Cardiac fibroblast (primary cell): ENCODE measurements at places on chromosomes 2 and 18.

DNA sequence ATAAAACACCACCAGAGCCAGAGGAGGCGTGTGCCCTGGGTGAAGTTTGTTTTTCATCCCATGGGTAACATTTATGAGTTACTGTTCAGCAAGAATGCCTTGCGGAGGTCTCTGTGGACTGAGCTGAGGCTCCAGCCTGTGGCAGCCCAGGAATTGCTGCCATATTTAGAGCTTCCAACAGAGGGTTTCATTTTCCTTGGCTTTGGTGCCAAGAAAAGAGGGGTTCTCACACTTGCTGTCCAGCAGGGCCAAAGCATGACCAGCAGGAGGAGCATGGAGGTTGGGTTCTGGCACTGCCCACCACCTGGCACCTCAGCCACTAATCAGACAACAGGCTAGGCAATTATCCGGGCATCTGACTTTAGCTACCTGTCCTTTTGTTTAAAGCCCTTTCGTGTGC lies 36.7 kb downstream of the EPAS1 start:
- no peak for DNase-seq

DNA sequence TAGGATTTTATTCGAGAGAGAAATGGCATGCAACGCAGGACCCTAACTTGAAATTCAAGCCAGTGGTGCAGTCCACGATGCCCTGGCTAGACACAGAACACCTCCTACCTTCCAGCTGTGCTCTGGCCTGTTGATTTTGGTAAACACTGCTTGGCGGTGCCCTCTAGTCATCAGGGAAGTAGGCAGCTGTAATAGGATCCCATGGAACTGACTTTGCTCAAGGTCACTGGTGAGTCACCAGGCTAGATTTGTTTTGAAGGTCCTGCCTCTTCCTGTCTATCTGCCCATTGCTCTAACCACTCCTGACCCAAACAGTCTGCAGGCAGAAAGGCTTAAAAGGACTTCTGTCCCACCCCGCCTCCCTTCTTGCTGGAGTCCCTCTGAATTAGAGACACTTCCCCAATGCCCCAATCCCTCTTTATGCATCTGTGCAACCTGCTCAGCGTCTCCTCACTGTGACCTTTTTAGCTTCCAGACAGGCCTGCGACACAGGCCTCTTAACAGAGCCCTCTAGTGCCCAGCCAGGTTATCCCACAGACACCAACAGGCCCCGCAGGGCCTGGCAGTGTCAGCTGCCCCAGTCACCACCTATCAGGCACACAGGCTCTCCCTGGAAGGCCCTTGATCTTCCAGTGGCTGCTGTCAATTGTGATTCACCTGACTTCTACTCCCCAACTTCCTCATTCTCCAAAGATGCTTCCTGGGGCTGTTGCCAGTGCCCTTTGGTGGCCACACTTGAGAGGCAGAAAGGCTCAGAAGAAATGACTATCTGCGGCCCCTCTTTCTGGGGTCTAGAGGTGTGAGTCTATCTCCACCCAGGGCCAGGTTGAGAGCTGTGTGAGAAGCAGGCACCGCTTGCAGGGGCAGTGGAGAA lies 5.2 kb downstream of the TMEM127 start:
- peak; percentile 88 for DNase-seq

- no peak for DNase-seq
Measured at GRCh38 chr2:103287746-103288145, 525.9 kb downstream of the TMEM182 start.

- no peak for DNase-seq
Measured at GRCh38 chr18:34280000-34280399, 55.3 kb upstream of the NOL4 start.

- DNase-seq: no peak
Measured at GRCh38 chr2:15777795-15778371, 162.5 kb upstream of the MYCN start.

GRCh38 chr2:214079032-214079431 lies 331.8 kb upstream of the VWC2L start:
- DNase-seq: no peak

DNA sequence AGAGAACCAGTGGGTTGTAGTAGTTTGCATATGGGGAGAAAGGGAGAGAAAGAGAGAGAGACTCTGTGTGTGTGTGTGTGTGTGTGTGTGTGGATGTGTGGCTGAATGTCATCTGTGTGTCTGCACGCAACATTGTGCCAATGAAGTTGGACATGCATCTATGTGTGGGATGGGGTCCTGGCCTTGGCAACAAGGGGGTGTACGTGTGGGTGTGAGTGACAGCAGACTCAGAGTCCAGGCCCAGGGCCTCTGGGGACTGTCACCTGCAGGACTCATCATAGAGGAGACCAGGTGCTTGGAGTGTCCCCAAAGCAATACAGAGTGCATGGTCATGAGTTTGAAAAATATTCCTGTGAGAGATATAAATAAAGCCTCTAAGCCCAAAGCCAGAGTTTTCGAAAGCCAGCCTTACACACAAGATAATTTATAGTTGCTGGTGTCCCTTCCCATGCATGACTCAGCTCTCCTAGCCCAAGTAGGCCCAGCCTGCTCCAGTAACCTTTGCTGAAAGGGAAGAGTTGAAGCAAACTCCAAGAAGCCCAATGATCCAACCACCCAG lies 59.9 kb downstream of the TNP1 start:
- DNase-seq: no peak

- peak; percentile 38 for DNase-seq
Measured at GRCh38 chr2:190641469-190641868, 7.4 kb upstream of the NAB1 start.

DNA sequence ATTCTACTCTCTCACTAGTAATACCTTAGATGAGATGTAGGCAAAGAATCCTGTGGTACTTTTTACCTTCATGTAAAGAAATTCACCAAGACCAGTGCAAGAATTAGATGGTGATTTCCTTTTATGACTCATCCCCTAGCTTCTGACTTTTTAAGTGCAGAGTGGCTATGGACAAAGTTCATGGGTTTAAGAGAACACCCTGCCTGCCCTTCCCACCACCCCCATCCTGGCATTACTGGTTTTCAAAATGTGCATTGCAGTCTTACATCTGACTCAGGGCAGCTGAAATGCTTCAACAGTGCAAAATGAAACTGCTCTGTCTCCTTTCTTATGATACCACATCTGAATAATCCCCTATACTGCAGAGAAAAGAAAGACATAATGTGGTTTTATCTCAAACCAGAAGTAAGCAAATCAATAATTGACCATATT lies 22.6 kb downstream of the MAIP1 start:
- DNase-seq: peak; percentile 76

DNA sequence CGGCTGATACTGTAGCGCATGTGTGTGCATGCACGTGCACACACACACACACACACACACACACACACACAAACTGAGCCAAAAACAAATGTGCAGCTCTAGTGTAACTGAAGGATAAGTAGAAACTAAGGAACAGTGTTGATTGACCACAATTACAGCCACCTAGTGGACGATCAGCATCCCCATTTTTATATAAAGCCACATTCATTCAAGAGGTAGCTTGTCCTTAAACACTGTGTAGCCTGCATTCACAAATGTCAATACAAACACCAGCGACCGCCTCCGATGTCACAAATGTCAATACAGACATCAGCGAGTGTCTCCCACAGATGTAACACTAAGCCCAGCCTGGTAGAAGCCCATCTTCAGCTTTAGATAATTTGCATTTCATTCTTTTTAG lies 167.4 kb downstream of the PTGR3 start:
- DNase-seq: peak; percentile 53

DNA sequence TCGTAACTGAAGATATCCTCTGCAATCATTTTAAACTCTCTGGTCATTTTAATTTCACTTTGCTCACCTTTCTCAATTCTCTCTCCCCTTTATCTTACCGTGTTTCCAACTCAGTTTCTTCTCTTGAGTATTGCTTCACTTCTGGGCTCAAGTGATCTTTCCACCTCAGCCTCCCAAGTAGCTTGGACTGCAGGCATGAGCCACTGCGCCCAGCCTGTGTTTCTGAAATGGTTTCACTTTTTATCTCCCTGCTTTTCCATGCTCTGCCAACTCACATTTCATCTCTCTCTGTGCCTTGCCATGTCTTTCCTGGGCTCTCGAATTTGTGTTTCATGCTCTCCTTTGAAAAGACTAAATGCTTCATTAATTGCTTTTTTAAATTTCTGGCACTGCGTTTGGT lies 30.5 kb upstream of the TMEM131 start:
- peak; percentile 14 for DNase-seq

DNA sequence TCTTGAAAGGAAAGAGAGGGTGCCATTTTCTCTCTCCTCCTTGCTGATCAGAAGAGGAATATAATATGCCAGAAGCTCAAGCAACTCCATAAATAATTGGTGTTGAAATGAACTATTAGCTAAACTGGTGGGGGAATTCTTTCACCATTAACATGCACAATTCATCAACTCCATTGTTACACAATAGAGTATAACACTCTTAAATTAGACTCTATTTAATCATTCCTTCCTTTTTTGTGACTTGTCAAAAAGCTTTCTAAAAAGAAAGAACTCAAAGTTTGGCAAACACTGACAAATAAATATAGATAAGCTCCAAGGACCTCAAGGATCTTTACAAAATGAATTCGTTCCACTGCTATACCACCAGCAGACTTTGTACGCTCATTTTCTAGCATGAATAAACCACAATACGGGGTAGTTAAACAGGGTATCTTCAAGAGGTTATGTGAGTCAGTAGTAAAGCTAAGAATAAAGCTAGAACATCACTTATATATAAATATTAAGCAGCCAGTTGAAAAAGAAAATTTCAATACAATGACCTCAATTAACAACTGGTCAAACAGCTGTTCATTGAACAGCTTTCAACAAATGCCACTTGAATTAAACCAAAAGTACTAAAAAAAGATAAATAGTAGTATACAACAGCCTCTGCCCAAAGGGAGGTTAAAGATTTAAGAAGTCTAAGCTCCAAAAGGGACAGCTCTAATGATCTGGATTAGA lies 6.4 kb downstream of the TRAK2 start:
- no peak for DNase-seq

DNA sequence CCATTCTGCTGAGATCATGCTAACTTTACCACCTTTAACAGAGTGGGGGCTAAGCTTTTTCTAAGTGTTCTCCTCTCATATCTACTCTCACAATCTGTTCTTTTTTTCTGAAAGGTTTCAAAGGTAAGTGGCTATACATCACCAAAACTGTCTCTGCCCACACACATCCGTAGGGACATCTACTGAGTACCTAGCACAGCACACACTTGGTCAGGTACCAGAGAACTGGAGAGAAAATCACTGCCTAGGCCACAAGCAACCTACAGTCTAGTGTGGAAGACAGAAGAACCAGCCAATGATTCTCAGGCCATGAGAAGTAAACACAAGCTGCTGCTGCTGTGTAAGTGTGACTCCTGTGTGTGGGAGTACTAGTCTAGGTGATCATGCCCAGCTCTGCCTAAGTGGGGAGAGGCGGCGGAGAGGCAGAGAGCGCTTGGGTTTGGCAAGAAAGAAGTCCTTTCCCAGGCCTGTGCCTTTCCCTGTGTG lies 176.1 kb upstream of the ZFP36L2 start:
- no peak for DNase-seq

DNA sequence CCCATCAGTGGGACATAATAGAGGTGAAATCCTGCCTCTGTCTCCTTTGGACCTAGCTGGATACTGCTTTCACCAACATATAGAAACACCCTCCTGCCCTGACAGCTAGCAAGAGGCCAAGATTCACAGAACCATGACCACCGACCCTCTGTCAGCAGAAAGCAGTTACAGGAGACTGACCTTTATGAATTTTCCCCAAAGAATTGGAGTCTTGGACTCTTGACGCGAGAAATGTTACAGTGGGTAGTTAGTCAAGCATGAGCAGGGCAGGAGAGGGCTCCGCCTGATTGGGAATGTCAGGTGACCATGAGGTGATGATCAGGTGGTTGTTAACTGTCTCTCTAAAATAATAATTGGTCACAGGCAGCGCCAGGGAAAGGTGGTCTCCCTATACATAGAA lies 1002.3 kb downstream of the TDRD15 start:
- DNase-seq: no peak

DNA sequence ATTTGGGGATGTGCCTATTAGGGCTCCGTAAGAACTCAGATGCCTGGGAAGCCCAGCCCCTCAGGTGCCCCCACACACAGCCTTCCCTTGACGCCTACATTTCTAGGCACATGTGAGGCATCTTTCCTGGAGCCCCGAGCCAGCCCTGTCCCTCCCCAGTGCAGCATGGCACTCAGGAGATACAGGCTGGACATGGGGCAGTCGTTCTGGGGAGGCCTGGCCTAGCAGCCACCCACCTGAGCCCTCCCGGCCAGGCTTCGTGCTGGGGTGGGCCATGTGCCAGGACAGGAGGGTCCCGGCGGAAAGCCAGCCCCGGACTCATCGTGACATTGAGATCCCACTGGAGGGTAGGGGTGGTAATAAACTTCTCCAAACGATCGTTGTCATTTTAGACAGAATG lies 15.2 kb downstream of the BOK start:
- DNase-seq: no peak

- no peak for DNase-seq
Measured at GRCh38 chr2:47490406-47490805, 87.5 kb downstream of the MSH2 start.

DNA sequence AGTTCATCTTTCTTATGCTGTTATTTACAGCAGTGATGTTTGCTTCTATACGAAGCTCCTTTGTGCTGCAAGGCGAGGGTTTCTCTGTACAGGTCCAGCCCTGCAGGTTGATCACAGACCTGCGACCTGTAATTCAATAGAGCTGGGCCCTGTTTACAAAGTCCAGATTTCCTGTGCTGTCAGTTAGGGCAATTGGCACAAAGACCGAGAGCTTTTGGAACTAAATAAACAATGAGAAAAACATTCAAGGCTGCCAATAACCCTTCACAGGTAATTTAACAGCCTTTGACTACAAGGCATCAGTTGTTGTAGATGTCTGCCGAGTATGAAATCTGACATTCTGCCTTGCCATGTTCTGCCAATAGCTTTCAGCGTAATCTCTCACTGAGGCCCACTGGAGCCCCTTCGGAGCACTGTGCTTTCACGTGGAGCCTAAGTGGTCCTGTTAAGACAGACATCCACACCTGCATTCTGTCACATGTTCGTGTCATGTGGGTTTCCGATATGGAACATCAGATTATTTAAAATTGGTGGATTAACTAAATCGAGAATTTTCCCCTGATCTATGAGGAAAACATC lies 232.5 kb downstream of the PTGR3 start:
- no peak for DNase-seq

DNA sequence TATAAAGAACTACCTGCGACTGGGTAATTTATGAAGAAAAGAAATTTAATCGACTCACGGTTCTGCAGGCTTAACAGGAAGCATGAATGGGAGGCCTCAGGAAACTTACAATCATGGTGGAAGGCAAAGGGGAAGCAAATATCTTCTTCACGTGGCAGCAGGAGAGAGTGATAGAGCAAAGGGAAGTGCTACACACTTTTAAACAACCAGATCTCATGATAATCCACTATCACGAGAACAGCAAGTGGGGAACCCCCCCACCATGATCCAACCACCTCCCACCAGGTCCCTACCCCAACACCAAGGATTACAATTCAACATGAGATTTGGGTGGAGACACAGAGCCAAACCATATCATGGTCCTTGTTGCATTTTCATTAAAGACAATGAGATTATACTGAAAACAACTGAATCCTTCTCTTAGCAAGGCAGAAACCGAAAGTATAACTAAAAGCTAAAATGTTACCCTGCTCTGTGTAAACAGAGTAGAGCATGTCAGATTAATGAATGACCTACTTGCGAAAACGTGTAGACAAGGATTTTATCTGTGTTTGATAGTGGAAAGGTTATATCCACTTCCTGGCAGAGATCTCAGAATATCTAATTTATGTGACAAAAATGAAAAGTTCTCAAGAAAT lies 60.1 kb upstream of the RBBP8 start:
- DNase-seq: no peak

GRCh38 chr18:49360582-49360981 lies 99.9 kb downstream of the DYM start:
- no peak for DNase-seq

- DNase-seq: no peak
Measured at GRCh38 chr2:136395582-136395981, 277.6 kb upstream of the CXCR4 start.
